ENCODE measurements at places on chromosomes 1 and 21.

- DNase-seq = peak; percentile 33
Measured at GRCh38 chr1:177286396-177286795, 115.6 kb downstream of the BRINP2 start.

- no peak for DNase-seq
Measured at GRCh38 chr1:154913273-154913672, 23.2 kb downstream of the PMVK start.

DNA sequence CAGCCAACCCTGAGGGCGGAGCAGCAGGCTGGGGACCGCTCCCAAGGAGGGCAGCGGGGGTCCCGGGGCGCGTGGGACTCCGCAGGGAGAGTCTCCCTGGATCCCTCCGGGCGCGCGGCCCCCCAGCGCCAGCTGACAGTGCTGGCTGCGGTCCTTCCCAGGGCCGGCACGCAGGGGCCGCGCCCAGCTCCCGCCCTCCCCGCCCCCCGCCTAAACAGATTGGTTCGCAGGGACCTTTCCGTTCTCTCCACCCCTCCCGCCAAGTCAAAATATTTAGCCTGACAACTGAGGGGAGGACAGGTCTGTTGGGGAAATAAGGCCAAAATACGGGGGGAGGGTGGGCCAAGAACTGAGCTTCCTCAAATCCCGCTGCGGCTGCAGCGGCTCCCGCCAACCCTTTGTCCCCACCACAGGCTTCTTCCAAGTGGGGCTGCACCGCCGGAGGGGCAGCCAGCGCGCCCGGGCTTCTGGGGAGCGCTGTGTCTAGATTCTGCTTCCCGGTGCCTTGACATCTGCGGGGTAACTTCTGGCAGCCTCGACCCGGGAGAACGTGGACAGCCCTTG lies at the start of gene INSRR:
Gene INSRR (minus strand): TSS at position 159 of the 564 bp plus-strand sequence. CDS start 496 bp downstream, outside the sequence.
- DNase-seq = no peak

DNA sequence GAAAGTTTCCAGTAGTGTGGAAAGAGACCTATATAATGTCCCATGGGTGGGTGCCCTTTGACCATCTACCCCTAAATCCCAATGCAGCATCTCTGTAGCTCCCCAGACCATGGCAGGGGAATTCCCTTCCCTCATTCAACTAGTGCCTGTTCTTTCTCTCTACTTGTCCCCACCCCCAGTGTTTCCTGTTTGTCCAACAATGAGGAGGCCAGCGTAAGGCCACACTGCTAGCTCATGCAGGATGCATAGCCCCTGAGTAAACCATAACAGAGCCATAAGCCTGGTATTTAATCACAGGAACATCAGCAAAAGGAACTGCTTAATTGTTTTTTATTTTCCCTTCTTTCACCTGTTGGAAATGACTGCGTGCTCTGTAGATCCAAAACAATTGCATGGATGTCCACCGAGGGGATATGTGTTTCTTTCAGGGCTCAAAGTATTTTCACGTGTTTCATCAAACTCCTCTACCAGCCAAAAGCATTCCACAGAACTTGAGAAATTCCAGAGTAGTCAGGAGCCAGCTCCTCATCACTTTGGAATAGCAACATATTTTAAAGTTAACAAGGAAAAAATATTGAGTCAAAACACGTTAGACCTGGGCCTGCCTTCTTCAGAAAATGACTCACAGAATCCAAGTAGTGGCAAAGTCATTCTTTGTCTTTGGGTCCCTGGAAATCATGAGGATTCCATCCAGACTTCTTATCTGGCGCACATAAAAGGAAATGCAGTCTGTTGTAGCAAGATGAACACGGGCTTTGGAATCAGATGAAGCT lies 162.5 kb upstream of the SGIP1 start:
- DNase-seq = peak; percentile 85

DNA sequence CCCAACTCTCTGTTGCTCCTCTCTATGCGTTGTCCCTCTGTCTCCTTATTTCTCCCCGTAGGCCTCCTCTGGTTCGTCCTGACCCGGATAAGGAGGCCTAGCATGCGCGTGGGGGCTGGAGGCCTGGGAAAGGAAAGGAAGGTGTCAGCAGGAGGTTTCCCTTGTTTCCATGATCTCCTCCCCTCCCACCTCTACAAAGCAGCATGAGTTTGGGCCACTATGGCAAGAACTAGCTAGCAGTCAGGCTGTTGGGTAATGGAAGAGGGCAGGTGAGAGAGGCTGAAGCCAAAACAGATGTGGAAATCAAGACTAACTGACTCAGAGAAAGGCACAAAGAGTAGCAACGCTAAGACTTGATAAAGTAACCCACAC lies 687 bp upstream of the SEMA6C start:
- peak; percentile 65 for DNase-seq

DNA sequence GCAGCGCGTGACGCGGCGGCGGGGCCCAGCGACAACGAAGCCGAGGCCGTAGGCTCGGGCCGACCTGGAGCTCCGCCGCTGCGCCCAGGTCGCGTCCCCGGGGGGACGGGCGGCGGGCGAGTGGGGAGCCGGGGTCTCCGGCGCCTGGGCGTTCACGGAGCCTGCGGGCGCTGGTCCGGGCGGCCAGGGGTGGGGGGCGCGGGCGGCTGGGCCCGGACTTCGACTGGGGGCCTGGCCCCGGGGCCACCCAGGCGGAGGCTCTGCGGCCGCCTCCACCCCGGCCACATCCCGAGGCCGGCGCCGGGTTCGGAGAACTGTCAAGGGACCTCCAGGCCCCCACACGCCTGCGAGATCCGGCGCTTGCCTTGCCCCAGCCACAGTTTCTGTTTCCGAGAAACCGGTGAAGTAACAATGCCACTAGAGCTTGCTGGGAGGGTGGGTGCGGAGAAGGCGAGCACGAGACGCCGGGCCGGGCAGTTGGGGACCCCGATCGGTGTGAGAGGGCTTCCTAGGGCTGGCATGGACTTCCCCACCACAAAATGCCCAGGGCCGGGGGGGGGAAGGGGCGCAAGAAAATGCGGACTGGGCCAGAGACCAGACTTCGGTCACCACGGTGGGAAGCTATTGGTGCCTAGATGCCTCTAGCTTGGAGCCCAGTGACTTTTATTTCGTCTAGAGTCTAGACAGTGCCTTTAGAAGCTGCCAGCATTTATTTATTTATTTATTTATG lies 501 bp downstream of the FBXO6 start:
- DNase-seq = peak; percentile 33

GRCh38 chr1:2783435-2784397 lies 17.8 kb downstream of the TTC34 start:
- no peak for DNase-seq

DNA sequence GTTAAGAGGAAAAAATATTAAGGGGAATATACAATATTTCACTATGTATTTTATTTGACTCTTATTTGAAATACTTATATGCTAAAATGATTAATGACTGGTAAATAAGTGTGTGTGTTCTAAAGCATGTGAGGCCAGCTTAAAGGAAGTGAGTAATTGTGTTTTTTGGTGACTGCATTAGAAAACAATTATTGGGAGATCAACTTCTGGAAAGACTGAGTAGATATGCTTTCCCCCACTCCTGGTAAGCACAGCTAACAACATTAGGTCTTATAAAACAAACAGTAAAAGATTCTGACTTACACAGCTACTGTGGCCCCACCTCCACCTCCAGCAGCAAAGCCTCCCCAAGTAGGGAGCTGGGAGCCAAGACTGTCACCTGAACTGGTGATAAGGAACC lies 403.0 kb downstream of the SRGAP2C start:
- DNase-seq = no peak

DNA sequence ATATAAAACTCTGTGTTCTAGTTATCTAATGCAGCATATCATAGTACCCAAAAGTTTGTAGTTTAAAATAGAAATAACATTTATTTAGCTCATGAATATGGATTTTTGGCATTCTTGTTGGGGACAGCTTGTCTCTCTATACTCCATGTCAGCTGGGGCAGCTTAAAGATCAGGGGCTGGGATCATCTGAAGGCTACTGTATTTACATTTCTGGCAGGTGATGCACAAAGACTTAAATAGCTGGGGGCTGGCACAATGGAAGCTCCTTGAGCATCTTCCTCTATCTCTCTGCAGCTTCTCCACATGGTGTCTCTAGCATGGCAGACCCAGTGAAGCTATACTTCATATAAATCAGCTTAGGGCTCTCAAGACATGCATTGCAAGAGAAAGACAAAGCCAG lies 55.6 kb upstream of the DAB1 start:
- DNase-seq = no peak

DNA sequence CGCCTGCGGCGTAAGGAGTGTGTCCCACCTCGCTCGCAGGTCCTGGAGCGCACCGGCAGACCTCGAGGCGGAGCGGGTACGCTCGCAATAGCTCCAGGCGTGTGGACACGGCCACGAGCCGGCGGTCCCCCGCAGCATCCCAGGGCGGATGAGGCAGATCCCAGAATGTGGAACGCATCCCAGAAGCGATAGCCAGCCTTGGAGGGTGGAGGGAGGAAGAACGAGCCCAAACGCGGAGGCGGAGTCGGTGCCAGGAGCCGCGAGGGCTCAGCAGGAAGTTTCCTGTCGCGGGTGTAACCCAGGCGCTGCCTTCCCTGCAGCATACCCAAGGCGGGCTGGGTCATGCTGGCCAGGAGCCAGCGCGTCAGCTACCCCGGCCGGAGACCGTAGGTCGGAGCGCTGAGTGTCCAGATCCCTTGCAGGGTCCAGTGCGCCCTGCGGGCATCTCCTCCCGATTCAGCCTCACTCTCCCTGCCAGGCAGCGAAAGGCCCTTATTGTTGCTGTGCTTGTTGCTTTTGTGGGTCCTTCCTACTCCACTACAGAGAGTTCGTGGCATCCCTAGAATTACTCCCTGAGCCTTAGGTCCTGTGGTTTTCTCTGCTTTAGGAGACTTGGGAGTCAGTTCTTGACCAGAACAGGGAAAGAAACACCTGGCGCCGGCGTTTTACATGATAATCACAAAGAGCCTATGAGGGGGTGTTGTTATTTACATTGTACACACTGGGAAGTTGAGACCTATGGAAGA lies 27.7 kb downstream of the STYXL2 start:
- DNase-seq = peak; percentile 53

- DNase-seq = no peak
Measured at GRCh38 chr1:26791148-26791547, 3.4 kb downstream of the PIGV start.

- no peak for DNase-seq
Measured at GRCh38 chr1:96524100-96524499, 197.5 kb upstream of the PTBP2 start.

DNA sequence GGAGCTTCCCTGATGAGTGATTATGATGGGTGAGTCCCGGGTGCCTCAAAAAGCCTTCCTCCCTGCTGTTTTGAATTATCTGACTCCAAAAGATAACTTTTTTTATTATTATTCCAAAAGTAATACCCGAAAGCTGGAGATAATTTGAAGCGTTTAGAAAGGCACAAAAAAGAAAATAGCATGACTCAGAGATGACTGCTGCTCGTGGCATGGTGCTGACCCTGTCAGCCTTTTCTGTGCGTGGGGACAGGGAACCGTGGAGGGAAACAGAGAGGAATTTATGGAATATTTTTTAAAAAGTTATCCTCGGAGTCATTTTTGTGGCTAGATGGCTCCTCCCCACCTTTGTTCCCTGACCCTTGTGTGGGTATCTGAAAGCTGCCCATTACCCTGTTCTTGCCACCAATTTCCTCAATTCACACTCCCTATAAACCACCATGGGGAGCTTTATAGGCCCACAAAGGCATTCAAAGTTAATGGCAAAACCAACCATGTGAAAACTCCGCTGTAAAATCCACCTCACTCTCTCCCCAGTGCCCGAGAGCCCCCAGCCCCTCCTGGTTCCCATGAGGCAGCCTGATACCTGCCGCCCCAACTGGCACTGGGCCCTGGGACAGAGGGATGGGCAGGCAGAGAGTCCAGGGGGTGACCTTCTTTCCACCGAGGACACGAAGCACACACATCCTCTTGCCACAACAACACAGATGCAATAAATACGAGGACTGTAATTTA lies 37.5 kb downstream of the IGSF21 start:
- no peak for DNase-seq

GRCh38 chr1:37808369-37809319 lies 636 bp upstream of the YRDC start:
- DNase-seq = peak; percentile 85

- peak; percentile 85 for DNase-seq
Measured at GRCh38 chr1:154404984-154405746, at the start of gene IL6R. TSS of gene IL6R (plus strand) at chr1:154405343. CDS start at chr1:154405630, 287 bp downstream.

GRCh38 chr1:206772243-206772937 lies at the start of gene IL10:
TSS of gene IL10 (minus strand) at chr1:206772494. CDS start at chr1:206772435, 59 bp downstream.
- no peak for DNase-seq

- no peak for DNase-seq
Measured at GRCh38 chr1:112882271-112882744, 73.7 kb downstream of the SLC16A1 start.

DNA sequence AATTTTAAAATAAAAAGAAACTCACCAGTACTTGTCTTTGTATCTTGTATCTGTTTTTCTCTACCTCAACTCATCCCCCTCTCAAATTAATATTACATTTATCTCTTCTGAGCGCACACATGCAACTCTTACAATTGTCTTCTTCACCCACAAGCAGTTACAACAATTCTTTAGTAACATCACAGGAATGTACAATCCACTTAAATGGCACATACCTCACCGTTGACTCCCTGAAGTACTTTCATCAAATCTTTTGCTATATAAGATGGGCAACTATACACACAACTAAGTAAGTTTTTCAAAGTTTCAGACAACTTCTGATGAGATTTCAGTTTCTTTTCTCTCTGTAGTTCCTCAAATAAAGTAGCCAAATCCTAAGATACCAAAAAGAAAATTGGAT lies 28.3 kb downstream of the HEATR1 start:
- DNase-seq = peak; percentile 69

DNA sequence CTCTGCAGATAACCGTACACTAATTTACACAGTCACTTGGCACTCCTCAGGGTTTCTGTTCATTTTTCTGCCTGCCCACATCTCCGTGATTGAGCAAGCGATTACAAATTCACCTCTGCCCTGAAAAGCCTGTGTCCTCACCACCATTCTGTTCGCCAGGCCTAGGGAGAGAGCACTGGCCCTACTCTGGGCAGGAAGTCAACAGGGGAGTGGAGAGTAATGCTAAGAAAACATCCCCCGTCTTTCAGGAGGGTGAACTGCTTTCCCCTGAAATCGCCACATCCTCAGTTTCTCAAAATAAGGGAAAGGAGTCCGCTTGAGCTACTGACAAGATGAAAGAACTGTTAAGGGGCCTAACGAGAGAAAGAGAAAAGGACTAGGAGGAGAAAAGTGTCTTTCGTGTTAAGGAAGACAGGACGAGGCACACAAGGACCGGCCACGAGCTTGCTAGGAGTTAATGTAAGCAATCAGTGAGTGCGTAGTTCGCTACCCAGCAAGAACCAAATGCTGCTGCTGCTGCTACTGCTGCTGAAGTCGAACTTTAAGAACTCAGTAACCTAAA lies 632 bp downstream of the PEX19 start:
- DNase-seq = peak; percentile 87

GRCh38 chr1:55338448-55338820 lies 123.3 kb upstream of the USP24 start:
- DNase-seq = no peak

DNA sequence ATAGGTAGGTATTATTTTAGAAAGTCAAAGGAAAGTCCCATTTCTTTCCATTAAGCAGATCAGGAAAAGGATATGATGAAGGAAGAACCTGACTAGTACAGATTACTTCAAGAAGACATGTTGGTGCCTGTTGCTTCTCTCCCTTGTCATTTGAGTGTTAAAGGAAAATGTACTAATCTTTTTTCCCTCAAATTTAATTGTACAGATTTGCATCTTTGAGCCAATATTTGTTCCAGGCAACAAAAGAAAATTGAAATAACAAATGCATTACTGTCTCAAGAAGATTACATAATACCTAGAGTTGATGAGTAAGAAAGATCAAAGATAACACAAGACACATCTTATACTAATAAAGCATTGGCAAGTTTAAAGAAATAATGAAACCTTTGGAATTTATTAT lies 566.9 kb upstream of the ZP4 start:
- peak; percentile 7 for DNase-seq

Data from choroid plexus epithelial cell (primary cell).